Cardiac septum (tissue), 1 donor: ENCODE measurements at places on chromosomes 4 and X. TPM values are rescaled to one million over a fixed set of nuclear protein-coding genes. Genes with fewer than 3 reads are reported as not detected.

- no peak for DNase-seq
Observed at GRCh38 chrX:23752740-23753415, 9.8 kb upstream of the ACOT9 start.

DNA sequence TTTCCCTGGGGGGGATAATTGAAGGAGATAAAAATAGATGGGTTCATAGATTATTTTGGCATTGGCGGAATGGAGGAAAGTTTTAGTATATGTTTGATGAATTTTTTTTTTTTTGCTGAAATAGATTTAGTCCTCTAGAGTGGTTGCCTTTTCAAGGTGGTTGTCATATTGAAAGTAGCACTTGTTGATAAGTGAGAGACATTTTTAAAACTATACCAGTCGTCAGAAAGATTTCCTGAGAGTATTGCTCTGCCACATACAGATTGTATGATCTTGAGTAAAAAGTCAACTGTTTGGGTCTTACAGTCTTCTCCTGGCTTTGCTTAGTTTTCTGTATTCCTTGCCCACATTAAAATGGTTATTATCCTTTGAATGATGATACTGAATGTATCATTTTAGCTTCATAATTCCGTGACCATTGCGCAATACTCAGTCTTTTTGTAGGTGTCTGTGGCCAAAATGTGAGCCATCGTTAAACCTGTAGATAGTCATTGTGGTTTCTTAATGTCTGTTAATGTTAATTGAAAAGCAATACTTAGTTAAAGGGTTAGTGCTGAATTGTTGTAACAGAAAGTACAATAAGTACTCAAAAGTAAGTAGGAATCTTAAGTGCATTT lies 7.1 kb downstream of the SMARCAD1 start:
- DNase-seq: no peak

GRCh38 chr4:68272380-68272779 lies 26.9 kb upstream of the TMPRSS11B start:
- DNase-seq: no peak

- DNase-seq: no peak
Observed at GRCh38 chr4:85772470-85772869, 297.5 kb downstream of the ARHGAP24 start.

The SSX4 gene
- not detected for total RNA-seq

DNA sequence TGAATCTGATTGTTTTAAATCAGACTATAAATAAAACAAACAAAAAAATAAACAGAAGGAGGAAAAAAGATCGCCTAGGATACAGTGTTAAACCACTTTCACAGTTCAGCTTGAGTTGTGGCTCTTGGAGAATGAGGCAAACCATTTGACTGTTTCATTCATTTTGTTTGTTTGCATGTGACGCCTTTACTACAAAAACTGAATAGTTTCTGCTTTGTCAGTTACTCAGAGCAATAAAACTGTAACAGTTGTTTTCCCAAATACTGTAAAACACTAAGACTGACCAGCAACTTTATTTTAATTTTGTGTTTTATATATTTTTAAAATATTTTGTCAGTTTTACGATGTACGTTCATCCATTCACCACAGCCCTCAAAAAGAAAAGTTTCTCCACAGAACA lies 214.5 kb downstream of the FBXW7 start:
- DNase-seq: no peak

The LDOC1 gene
- 4.5 TPM for total RNA-seq

DNA sequence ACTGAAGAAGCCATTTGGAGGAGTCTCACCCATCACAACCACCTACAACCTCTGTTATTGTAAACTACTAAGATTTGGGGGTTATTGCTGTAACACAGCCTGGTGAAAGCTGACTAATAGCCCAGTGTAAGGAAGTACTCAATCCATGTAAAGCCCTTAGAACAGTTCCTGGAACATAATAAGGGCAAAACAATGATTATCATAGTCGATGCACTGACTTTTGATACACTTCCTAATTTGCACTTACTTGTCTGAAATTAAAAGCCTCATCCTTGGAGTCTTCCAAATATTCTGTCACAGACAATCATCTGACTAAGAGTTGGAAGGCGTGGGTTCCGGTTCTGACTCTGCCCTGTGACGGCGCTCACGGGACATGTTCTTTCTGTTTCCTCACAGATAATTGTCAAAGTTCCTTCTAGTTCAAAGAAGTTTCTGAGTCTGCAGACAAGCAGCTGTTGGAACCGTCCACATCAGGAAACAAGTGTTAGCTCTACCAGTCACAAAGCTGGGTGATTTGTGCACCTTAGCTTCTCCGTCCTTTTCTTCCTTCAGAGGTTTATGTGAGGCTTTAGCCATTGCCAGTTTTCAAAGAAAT lies 33.4 kb upstream of the RASGEF1B start:
- peak; percentile 82 for DNase-seq

- no peak for DNase-seq
Observed at GRCh38 chrX:13396924-13397323, 77.1 kb upstream of the ATXN3L start.

The SAGE1 gene
- total RNA-seq: not detected

- no peak for DNase-seq
Observed at GRCh38 chrX:109739625-109740432, 6.8 kb upstream of the ACSL4 start.

DNA sequence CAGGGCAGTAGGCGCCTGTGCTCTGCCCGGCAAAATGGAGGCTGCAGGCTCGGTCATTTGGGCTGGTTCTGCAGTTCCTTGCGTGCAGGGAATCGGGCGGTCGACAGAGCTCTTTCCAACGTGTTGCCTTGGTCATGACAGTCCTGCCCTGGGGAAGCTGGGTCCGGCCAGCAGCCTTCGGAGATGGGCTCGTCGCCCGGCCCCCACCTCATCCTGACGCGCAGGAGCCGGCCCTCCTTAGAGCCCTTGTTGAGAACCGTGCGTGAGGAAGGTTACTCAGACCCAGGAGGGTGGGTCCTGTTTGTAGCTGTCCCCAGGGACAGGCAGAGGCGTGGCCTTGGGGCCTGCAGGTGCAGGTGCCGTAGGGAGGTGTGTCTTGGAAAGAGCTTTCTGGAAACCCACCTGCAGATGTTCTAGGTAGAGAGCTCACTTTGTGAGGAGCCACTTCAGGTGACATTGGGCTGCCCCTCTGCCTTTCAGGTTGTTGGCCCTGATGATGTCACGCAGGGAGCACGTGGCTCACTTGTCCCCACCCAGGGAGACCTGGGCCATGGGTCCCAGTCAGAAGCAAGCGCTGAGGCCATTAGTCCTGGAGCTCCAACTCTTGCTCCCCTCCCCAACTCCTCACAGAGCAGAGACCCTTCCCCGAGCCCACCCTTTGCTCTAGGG lies 15.2 kb upstream of the HGFAC start:
- DNase-seq: no peak

DNA sequence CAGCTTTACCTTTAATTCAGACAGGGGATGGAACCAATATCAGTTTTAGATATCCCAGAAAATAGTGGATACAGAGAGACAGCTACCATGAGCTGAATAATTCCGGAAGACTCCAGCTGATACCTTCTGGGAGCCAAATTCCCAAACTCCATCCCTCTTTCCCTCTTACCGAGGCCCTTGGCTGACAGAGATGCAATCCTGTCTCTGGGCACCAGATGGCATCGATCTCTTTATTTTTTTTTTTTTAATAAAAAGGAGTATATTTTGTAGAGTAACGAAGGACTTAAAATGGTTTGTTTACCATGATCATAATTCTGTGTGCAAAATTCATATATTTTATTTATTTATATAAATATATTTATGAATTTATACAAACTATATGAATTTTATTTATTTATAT lies 31.0 kb downstream of the RAB40A start:
- DNase-seq: no peak

DNA sequence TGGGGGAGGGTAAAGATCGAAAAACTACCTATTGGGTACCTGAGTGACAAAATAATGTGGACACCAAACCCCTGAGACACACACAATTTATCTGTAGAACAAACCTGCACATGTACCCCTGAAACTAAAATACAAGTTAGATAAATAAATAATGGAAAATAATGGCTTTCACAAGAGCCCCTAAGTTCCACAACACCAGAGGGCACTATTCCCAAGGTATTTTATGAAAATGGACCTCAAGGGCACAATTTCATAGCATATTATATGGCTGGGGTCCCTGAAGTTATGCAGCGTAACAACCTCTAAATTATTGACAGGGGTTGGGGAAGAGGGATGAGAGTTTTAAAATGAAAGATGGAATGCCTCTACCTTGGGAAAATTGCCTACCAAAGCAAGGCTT lies 81.3 kb upstream of the TMEM33 start:
- no peak for DNase-seq

- DNase-seq: no peak
Observed at GRCh38 chrX:75603833-75604232, 81.0 kb upstream of the ZDHHC15 start.

The SLITRK2 gene
- 0.35 TPM for total RNA-seq

- peak; percentile 12 for DNase-seq
Observed at GRCh38 chr4:1072830-1073446, 40.4 kb downstream of the RNF212 start.

The UGT8 gene
- total RNA-seq: 0.32 TPM

GRCh38 chr4:22987870-22988269 lies 295.1 kb downstream of the GBA3 start:
- DNase-seq: no peak

- no peak for DNase-seq
Observed at GRCh38 chrX:125298871-125299270, 20.8 kb upstream of the TEX13C start.

The HS6ST2 gene
- total RNA-seq: 0.24 TPM

DNA sequence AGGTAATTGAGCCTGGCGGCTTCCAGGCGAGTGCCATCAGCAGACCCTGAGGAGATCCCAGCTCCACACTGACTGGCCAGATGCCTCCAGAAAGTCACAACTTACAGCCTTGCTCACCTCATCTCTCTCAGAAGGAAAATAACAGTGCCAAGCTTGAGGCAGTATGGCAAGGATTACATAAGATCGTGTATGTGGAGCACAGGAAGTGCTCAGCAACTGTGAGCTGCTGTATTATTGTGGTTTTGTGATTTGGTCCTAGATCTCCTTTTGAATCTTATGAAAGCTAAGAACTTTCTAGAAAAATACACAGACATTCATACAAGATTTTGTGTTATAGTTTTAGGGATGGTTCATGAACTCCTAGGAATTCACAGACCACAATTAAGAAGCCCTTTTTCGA lies 14.0 kb downstream of the RASL11B start:
- DNase-seq: no peak

The PDE5A gene
- total RNA-seq: 20.0 TPM

- no peak for DNase-seq
Observed at GRCh38 chrX:16119353-16120220, 3.8 kb upstream of the GRPR start.

- DNase-seq: peak; percentile 38
Observed at GRCh38 chr4:4852591-4853362, 6.7 kb upstream of the MSX1 start.

DNA sequence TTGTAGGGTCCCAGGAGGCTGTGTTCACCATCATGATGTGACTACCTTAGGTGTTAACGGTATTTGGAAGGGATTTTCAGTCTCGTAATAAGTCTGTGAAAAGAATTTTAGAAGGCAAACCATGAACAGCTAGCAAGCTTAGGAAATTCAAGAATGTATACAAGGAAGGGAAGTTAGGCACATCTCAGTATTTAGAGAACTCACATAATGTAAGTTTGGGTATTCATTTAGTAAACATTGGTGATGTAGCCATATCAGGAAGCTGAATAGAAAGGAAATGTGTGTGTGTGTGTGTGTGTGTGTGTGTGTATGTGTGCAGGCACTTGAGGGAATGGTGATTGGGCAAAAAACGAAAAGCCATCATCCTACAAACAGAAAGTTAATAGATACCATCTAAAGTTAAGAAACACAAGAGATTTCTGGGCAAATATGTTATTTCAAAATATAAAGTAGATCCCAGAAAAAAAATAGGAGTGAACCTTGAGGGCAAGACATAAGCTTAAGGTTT lies 34.7 kb upstream of the PRKX start:
- DNase-seq: no peak

DNA sequence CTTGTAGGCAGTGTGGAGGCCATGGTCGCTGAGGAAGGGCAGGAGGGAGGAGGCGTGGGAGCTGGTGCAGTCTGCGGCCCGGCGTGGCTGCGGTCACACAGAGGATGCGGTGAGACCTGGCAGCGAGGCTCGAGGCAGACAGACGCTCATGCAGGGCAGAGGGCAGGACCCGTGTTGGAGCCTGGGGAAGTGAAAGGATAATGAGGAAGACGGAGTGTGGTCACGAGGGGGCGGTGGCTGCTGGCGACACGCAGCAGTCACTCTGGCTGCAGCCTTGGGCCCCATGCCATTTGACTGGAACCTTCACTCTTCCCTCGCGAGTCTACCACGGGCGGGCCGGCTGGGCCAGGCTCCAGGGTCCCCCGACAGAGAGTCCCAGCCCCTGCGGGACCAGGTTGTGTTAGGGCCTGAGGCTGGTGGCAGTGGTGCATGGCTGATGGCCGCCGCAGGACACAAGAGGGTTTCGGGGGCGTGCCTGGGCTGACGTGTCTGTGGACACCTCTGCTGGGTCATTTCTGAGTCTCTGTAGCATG lies 68.8 kb upstream of the HGFAC start:
- no peak for DNase-seq

The CFAP47 gene
- total RNA-seq: not detected

The PCGF3 gene
- total RNA-seq: 24.3 TPM

GRCh38 chrX:10172877-10173276 lies 16.1 kb downstream of the CLCN4 start:
- DNase-seq: no peak

DNA sequence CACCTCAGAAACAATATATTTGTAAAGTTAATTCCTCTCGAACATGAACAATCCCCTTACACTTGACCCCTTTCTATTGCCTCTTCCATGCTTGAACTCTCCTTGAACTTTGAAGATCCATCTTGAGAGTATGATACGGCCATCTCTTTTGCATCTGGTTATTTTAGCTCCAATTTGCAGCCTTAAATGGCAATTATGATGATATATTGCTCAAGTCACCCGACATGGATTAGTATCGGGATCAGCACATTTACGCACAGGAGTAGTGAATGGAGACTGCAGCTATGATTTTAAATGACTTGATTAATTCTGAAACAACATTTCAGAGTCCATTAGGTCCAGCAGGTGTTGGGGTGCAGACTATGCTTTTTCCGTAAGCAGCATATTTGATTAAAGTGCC lies 143.8 kb upstream of the PAQR3 start:
- DNase-seq: no peak

DNA sequence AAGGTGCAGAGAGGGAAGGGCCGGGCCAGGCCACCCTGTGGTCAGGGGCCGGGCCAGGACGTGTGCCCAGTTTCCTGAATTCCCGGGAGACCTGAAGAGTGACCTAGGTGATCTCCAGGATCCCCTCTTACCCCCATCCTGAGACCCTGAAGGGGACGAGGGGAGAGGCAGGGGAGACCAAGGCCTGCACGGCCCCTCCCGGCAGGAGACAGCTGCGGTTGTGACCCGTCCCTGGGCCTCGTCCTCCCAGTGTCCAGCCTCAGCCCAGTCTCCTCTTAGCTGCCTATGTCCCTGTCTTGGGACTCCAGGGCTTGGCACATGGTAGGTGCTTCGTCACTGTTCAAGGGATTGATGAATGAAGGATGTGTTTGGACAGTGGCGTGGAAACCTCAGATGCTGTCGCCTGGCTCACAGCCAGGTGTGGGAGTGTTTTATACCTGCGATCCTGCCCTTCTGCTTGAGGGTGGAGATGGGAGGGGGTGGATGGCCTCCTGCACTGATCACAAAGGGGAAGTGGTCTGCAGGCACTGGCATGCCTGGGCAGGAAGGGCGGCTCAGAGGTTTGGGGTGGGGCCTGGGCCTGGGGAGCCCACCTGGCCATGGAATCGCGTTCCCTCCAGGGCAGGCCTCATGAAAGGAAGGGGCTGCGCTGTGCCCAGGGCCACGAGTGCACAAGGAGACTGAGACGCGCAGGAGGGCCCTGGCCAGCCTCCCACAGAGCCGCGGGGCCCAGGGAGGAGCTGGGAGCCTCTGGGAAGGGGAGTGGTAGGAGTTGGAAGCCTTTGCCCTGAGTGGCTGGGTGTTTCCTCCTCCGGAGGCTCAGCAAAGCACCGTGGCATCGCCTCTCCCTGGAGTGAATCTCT lies 6.9 kb downstream of the SH3TC1 start:
- DNase-seq: no peak
